ENCODE measurements at places on chromosomes 7 and 10. TPM values are rescaled to one million over a fixed set of nuclear protein-coding genes. Genes with fewer than 3 reads are reported as not detected.

CDK14 gene
- total RNA-seq: 4.0 TPM

VAX1 gene
- not detected for total RNA-seq

- peaks cover 8% of the 10 kb centered on the region for H3K27me3 ChIP-seq
- peaks cover 6% of the 10 kb centered on the region for H3K4me1 ChIP-seq
- no peak overlapping the region for H3K27ac ChIP-seq
- DNase-seq: no peak
Observed at GRCh38 chr10:33248638-33249037, 85.8 kb downstream of the NRP1 start.

DNA sequence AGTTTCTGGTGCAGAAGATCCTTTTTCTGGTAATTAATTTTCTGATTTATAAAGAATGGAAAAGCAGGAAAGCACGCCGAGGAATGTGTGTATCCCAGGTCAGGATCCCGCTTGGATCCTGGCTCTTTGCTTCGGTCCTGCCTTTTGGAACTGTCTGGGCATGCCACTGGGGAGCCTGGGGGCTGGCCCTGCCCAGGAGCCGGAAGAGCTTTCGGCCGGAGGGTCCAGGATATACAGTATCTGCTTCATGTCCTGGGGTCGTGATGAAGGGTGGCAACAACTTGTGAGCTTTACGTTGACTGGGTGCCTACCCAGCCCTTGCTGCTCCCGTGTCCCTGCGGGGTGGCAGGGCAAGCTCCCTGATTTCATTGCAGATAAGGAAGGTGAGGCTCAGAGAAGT, 2.4 kb downstream of the SH2D4B start:
- H3K4me1 ChIP-seq: peaks cover 4% of the 10 kb centered on the region
- DNase-seq: no peak
- no peaks in the 10 kb centered on the region for H3K27me3 ChIP-seq
- H3K4me3 ChIP-seq: no peak overlapping the region
- no peaks in the 10 kb centered on the region for H3K36me3 ChIP-seq
- no peak overlapping the region for H3K27ac ChIP-seq

TMEM26 gene
- not detected for total RNA-seq

DNA sequence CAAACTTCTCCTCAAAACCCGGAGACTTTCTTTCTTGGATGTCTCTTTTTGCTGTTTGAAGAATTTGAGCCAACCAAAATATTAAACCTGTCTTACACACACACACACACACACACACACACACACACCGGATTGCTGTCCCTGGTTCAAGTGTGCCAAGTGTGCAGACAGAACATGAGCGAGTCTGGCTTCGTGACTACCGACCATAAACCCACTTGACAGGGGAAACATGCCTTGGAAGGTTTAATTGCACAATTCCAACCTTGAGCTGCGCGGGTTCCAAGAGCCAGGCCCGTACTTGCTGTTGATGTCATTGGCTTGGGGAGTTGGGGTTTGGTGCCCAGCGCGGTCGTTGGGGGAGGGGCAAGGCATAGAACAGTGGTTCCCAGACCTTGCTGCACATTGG, 1.7 kb downstream of the EGFR start:
- peaks cover 3% of the 10 kb centered on the region for H3K4me1 ChIP-seq
- DNase-seq: no peak
- no peak overlapping the region for H3K27ac ChIP-seq
- no peak overlapping the region for H3K4me3 ChIP-seq

DNA sequence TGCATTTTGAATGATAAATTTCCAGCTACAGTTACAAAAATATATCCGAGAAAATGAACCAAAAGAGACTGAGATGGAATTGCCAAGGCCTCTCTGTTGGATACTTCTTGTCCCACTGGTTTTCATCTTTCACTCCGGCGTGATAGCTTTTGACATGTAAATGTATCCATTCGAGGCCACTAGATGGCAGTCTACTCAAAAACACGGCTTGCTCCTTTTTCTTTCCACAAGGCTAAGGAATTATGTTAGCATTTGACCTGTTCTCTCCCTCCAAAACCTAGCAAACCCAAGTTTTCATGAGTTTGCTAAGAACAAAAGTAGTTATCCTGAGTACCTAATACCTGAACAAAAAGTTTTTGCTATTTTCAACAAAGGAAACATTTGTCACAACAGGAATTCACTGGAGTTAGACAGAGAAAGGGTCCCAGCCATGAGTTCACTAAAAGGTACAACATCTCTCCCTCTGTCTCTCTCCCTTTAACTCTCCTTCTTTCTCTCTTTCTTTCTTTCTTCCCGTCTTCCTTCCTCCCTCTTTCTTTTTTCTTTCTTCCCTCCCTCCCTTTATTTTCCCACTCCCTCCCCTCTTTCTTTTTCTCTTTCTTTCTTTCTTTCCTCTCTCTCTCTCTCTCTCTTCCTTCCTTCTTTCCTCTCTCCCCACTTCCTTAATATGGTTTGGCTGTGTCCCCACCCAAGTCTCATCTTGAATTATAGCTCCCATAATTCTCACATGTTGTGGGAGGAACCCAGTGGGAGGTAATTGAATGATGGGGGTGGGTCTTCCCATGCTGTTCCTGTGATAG, 207.9 kb upstream of the MYO3A start:
- peak; percentile 42 for DNase-seq
- no peaks in the 10 kb centered on the region for H3K27me3 ChIP-seq
- no peaks in the 10 kb centered on the region for H3K36me3 ChIP-seq
- H3K4me3 ChIP-seq: no peak overlapping the region
- no peaks in the 10 kb centered on the region for H3K4me1 ChIP-seq

Data from CD4-positive, CD25-positive, alpha-beta regulatory T cell (primary cell).